SK-N-SH (cell line): ENCODE measurements at places on chromosomes 12 and 14. TPM values are rescaled to one million over a fixed set of nuclear protein-coding genes. Genes with fewer than 3 reads are reported as not detected.

- DNase-seq = peak; percentile 80
These were observed 96.9 kb downstream of the GCH1 start for GRCh38 chr14:54805445-54806322.

DNA sequence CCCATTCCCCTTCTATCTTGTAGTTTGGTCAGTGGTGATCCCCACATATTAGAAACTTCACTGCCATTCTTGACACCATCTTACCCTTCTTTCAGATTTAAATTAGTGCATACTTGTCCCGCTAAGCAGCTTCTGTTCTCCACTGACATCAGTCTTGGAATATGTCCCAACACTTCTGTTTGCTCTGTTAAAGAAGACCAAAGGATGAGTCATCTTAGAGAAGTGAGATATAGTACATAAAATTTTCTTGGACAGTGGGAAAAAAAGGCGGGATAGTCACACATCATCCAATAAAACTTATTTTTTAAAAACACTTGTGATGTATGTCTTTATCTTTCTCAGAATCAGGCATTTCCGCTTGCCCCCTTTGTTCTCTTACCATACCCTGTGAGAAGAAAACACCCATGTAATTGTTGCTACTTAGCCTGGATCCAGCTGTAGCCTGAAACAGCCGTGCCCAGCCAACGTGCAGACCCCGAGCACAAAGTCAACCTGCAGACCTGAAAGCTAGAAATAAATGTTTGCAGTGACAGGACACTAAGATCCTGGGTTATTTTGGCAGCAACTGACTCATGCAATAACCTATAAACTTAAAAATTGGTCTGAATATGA lies 100.1 kb upstream of the PDE3A start:
- DNase-seq = no peak

DNA sequence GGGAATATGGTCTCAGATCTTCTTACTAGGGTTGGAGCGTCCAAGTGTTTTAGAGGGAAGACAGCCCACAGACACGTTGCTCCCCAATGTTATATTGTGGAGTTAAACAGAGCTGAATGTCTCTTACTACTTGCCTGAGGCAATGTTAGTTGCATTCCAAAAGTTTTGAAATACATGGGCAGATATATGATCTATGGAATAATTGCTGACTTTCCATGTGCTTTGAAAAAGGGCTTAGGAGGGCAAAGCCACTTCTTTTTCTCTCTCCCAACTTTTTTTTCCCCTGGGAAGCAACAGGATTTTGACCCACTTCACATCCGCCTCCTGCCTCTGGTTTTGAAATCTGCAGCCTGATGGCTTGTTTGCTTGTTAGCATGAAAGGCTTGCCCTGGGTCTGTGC lies 33.7 kb upstream of the PAX9 start:
- DNase-seq = no peak

GRCh38 chr14:32201816-32202490 lies at the start of gene RNU6-7:
Gene RNU6-7, plus strand, starts transcription at chr14:32202045.
- peak; percentile 33 for DNase-seq

DNA sequence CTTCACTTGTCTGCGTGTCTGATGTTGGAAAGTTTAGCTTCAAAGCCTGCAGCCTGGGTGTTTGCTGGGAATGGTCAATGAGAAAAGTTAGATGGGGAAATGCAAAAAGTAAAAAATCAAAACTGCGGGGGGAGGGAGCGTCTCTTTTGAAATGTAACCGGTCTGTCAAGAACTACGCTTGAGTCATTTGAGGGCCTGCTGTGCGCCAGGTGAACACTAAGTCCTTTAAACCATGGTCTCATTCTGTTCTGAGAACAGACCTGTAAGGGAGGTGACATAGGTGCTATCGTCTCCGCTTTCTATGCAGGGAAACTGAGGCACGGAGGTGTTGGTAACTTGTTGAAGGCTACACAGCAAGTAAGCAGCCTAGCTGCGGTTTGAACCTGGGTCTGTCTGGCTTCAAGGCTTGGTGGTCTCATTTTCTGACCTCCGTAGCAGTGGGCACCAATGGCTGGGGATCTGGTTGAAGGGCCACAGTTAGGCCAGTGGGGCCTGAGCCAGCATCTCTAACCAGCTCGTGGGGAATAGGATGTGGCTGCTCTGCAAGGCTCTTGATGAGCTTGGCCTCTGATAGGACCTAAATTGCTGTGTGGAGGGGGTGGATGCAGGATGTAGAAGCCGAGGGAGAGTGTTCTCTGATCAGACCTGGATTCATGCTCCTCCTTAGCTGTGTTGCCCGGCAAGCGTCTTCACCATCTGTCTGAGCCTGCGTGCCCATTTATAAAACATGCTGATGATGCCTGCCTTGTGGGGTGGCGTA lies 41.5 kb downstream of the KCTD10 start:
- DNase-seq = no peak

- DNase-seq = no peak
These were observed 130.7 kb downstream of the SLC38A6 start for GRCh38 chr14:61111731-61112130.

DNA sequence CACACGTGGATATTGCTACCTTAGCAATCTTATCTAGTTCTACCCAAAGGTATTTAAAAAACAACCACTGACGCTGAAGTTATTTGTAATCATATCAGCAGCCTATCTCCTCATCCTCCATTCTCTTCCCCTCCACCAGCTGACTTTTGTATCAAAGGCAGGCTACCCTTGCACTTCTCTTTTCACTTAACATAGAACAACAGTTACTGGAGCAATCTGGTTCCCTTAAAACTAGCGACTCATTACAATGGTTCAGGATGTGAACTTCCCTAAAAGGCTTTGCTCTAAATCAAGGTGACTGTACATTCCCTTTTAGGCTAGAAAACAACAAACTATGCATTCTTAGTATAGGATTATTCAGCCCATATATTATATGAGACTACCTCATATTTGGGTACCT lies 404.7 kb downstream of the APAF1 start:
- no peak for DNase-seq

GRCh38 chr12:124745465-124745890 lies 118.2 kb downstream of the SCARB1 start:
- DNase-seq = no peak

GRCh38 chr12:12158858-12159257 lies 88.1 kb downstream of the BCL2L14 start:
- no peak for DNase-seq

GRCh38 chr12:56978397-56979138 lies 21.2 kb upstream of the RDH16 start:
- DNase-seq = no peak

DNA sequence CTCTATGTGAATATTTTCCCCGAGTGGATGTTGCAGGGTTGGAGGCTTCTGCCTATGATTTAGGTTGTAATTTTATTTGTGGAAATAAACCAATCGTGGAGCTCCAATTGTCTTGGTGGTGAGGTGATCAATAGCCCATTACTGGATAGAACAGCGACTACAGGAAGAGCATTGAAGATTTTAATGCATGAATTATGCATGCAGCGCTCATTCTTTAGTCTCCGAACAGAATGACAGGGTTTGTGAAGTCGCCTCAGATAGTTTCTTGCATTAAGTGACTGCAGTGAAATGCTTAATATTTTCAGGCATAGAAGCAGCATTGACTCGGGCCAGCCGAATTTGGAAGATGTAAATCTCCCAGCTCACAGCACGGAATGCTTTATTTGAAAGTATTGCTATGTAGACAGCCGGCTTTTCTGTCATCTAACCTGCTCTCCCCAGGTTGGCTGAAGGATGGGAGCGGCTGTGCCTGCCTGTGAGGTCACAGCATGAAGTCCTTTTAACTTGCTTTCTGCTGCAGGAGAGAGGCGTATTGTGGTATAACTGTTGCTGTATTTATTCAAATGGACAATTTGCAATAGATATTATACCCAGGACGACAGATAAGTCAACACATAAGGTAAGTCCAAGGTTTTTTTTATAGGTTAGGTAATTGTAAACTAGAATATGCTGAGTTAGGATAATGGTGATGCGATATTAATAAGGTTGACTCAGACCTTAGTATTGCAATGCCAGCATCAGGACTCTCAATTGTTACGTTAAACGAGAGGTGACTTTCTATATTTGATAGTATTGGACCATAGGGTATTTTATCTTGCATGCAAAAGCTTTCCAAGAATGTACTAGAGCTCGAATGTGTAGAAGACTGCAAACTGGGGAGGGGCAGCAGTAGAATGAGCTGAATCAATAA lies 135.7 kb downstream of the CNTN1 start:
- DNase-seq = no peak

GRCh38 chr14:67934087-67934486 lies 114.5 kb downstream of the RAD51B start:
- peak; percentile 53 for DNase-seq

DNA sequence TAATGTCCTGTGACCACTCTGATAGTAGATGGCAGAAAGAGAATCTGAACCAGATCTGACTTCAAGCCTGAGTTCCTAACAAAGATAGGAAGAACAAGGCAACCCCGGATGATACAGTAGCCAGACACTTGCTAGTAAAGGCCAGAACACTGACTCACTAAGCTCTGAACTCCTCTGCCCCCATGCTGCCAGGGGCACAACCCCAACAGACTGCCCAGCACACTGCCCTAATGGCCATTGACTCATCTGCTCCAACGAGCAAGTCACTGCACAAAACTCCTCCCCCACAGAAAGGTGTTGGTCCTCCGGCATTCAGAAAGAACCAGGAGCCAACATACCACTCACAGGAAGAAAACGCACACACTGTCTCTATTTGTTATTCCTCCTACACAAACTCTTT lies 179.6 kb upstream of the NUDT4 start:
- DNase-seq = no peak

GRCh38 chr12:111720457-111720856 lies 34.6 kb downstream of the ACAD10 start:
- DNase-seq = no peak

DNA sequence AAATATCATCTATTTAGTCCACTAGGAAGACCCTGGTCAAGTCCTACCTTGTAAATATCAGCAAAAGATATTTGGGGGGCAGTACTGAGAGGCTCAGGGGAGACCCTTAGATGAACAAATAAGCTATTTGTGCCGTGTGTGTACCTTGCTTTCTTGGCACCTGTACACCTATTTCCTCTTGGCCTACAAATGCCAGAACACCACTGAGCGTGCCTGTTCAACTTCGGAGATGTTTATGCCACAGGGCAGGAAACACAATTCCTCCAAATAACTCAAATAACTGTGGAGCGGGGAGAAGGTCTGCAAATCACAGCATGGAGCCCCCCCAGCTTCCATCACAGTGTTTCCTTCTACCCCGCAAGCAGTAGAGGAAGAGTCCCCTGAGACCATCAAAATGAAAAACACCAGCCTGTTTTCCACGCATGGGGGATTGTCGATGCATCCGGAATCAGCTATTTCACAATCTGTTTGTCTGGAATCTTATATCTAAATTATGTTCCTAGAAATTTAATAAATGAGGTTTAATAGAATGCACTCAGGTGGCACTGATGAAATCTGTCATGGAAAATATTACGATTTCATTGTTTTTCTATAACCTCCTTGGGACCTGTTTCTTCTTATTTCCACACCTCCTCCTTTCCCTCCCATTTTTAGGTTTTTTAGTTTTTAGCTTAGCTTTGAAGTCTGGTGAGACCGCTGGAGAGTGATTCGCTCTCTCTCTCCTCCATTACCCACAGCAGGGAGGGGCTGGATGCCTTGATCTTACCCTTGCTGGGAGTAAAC lies 254.0 kb upstream of the SRRM4 start:
- peak; percentile 35 for DNase-seq

DNA sequence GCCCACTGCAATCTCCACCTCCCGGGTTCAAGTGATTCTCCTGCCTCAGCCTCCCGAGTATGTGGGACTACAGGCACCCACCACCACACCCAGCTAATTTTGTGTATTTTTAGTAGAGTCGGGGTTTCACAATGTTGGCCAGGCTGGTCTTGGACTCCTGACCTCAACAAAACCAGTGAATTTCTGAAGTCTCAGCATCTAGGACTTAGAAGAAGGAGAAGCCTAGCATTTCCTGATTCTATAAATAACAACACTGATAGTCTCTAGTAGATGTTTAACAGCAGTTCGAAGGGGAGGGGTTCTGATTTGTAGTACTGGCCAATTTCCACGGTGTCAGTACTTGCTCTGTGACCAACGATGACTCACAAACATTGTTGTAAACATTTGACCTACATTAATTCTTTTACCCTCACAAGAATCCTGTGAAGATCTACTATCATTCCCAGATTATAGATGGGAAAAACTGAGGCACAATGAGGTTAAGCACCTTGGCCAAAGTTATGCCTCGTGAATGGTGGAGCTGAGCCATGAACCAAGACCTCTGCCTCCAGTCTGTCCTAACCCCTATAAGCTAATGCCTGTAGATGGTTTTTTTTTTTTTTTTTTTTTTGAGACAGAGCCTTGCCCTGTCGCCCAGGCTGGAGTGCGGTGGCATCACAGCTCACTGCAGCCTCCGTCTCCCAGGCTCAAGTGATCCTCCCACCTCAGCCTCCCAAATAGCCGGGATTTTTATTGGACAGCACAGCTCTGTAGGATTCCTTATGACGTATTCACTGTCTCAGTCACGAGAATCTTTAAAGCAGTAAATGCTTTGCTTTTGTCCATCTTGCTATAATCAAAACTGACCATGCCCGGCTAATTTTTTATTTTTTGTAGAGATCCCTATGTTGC lies 5.2 kb downstream of the P2RX4 start:
- no peak for DNase-seq

DNA sequence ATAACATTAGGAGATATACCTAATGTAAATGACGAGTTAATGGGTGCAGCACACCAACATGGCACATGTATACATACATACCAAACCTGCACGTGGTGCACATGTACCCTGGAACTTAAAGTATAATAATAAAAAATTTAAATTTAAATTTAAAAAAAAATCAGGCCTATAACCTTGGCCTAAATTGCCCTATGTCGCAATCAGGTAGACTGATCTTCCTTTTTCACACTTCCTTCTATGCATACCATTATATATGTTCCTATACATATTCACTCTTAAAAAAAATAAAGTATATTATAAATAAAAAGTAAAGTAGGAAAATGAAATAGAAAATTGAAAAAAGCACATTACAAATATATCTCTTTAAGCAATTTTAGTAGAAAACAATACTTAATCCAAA lies 117.7 kb upstream of the GARIN2 start:
- no peak for DNase-seq

DNA sequence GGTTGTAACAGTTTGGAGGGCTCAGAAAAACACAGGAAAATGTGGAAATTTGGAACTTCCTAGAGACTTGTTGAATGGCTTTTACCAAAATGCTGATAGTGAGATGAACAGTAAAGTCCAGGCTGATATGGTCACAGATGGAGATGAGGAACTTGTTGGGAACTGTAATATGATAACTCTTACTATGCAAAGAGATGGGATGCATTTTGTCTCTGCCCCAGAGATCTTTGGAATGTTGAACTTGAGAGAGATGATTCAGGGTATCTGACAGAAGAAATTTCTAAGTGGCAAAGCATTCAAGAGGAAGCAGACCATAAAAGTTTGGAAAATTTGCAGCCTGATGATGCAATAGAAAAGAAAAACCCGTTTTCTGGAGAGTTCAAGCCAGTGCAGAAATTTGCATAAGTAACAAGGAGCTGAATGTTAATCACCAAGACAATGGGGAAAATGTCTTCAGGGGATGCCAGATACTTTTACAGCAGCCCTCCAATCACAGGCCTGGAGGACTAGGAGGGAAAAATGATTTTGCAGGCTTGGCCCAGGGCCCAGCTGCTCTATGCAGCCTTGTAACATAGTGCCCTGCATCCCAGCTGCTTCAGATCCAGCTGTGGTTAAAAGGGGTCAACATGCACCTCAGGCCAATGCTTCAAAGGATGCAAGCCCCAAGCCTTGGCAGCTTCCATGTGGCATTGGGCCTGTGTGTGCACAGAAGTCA lies 572.7 kb upstream of the ATP2B1 start:
- DNase-seq = no peak

FAM222A gene
- 1.6 and 4.2 TPM in 2 replicates for polyA plus RNA-seq

CLEC1B gene
- not detected in 2 replicates for polyA plus RNA-seq

C1RL gene
- 8.3 and 9.5 TPM in 2 replicates for polyA plus RNA-seq

TMEM63C gene
- 0.25 and 0.52 TPM in 2 replicates for polyA plus RNA-seq

SLC6A12 gene
- polyA plus RNA-seq = 0.02 and 0.06 TPM in 2 replicates

GUCY2C gene
- not detected in 2 replicates for polyA plus RNA-seq

CMKLR1 gene
- 0.15 and 0.31 TPM in 2 replicates for polyA plus RNA-seq

PROX2 gene
- not detected in 2 replicates for polyA plus RNA-seq
